ENCODE measurements at places on chromosomes 1 and 21.

DNA sequence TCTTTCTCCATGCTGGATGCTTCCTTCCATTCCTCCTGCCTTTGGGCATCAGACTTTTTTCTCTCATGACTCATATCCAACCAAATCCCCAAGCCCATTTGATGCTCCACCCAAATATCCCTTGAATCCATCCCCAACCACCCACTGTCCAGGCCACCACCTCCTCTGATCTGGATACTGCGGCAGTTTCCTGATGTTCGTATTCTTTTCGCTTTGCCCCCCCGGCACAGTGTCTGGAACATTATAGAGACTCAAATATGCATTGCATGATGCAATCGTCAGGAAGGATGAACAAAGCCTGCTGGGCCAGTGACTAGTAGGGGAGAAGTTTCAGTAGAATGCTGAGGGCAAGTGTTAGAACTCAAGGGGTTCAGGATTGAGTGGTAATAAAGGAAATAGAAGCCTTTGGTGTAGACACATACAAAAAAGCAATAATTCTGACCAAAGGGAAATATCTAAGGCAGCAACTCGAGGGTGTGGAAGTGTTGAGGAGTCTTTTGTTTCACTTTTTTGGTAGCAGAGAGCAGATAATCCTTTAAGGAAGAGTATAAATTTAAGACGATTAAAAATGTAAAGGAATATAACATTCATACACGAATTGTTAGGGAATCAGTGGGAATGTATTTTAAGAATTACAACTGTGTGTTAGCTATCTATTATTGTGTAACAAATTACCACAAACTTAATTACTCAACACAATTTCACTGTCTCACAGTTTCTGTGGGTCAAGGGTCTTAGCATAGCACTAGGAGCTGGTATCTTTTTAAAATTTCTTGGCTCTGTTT, 7.5 kb downstream of the S100A11 start:
- DNase-seq, result no peak

- no peak for DNase-seq
These were observed 385.6 kb downstream of the LMO4 start for GRCh38 chr1:87714278-87714677.

DNA sequence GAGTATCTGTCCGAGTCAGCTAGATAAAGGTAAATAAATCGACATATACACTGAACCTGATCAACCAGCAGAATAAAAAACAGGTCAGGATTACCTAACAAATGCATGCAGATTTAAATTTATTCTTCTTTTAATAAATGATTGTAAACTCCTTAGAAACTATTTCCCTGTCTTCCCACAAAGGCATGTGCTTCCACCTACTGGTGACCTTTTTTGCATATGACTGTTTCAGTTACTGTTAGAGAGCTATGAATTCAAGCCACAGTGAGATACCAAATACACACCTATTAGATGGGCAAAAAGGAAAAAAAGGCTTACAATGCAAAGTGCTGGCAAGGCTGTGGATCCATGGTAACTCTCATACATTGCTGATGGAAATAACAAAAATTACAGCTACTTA, 957.4 kb upstream of the NCAM2 start:
- no peak for DNase-seq

DNA sequence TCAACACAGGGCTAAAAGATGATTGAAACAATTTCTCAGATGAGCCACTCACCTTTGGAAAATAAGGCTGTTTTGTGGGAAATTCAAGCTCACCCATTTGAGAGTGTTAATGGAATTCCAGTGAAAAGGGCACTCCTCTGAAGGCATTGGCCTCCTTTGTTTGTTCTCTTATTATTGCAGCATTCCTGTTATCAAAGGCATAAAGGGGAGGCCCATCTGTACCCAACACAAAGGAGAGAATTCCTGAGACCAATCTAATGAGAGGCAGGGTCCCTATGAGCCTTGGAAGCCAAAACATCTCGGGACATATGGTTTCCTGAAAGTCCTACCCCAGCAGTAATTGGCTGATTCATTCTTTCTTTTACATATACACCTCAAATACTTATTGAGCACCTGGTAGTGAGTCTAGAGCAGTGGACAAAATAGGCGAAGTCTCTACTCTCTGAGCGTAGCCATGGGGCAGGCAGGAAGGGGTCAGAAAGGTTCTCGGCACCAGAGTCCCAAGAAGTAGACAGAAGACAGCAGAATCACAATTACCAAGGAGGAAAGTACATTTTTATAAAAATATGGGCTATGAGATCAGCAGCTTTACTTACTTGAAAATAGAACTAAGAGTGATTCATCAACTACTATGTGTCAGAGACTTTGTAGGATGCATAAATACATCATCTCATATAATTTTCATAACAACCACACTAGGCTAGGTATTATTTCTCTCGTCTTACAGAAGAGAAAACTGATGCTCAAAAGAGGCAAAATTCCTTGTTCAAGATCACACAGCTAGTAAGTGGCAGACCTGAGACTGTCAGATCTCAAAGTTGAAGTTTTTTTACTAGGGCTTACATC, 218.7 kb downstream of the DAB1 start:
- no peak for DNase-seq

DNA sequence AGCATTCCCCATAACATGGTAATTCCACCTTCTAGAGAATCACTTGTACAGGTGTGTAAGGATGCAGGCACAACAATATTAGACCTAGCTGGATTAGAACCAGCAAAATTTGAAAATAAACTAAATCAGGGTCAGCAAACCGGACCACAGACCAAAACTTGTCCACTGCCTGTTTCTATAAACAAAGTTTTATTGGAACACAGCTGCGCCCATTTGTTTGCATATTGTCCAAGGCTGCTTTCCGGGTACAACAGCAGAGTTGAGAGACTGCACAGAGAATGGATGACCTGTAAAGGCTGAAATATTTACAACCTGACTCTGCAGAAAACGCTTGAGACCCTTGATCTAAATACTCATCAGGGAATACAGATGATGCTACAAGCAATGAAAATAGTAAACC, 73.6 kb upstream of the SLC45A1 start:
- no peak for DNase-seq

- DNase-seq, result no peak
These were observed 44.6 kb upstream of the MYBPHL start for GRCh38 chr1:109351457-109351856.

- no peak for DNase-seq
These were observed 11.6 kb downstream of the MTARC1 start for GRCh38 chr1:220798338-220798737.

GRCh38 chr21:45891388-45892155, 90.0 kb upstream of the COL6A1 start:
- no peak for DNase-seq

DNA sequence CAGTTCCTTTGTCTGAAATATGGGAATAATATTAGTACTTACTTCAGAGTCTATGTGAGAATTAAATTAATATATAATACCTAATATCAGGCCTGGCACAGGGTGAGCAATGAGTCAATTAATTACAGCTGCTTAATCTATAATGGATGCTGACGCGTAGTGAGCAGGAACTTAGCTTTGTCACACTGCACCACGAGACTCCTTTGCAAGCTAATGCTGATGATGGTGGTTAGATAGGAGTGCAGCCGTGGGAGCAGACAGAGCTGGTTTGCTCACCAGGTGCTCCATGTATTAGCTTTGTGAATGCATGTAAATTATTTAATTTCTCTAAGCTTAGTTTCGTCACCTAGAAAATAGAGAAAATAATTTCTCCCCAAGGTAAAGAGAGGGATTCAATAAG, 35.1 kb downstream of the KCNJ15 start:
- no peak for DNase-seq

All from activated CD8-positive, alpha-beta memory T cell treated with anti-CD3 and anti-CD28 coated beads for 48 hours (primary cell).